ENCODE measurements at places on chromosomes 7 and 10.
A peak's percentile ranks its signal among the peaks of the same experiment; 100 is the strongest.

DNA sequence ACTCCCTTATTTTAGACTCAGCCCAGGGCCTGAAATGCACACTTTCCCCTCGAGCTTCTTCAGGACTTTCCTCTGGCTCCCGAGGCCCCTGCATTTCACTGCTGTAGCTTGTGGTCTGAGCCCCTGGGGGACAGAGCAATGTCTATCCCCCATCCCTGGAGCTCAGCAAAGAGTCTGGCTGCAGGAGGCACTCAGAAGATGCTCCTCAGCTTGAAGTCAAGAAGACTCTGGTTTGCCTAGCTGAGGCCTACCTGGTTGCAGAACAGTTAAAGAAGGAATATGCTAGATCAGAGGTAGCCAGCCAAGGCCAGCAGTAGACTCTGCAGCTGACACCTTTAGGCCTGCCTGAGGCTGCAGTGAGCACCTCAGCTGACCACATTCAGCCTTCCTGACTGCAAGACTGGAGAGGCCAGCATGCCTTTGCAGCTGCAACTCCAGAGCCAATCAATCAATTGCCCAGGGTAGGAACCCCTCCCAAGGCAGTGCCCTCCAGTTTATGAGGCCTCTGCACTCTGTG lies 36.9 kb upstream of the IKZF1 start:
- no peak for DNase-seq

- DNase-seq: no peak
Measured at GRCh38 chr7:94939395-94939794, 32.0 kb downstream of the PPP1R9A start.

GRCh38 chr10:132538790-132539421 lies 1.3 kb downstream of the INPP5A start:
- peak; percentile 25 for DNase-seq

DNA sequence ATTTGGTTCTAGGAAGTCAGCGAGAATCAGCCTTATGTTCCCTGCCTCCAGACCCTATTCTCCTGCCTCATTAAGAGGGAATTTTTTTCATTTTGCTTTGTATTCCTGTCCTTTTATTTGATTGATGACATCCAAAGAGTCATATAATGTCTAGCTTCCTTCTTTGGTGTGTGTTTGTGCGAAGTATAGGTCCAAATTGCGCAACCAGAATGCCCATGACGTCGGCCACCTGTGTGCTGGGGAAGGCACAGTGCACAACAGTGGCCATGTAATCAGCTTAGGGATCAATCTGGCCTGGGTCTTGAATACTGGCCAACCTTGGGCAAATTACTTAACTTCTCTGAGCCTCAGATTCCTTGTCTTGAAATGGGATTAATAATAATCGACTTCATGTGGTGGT lies 206.2 kb downstream of the VTI1A start:
- DNase-seq: no peak

DNA sequence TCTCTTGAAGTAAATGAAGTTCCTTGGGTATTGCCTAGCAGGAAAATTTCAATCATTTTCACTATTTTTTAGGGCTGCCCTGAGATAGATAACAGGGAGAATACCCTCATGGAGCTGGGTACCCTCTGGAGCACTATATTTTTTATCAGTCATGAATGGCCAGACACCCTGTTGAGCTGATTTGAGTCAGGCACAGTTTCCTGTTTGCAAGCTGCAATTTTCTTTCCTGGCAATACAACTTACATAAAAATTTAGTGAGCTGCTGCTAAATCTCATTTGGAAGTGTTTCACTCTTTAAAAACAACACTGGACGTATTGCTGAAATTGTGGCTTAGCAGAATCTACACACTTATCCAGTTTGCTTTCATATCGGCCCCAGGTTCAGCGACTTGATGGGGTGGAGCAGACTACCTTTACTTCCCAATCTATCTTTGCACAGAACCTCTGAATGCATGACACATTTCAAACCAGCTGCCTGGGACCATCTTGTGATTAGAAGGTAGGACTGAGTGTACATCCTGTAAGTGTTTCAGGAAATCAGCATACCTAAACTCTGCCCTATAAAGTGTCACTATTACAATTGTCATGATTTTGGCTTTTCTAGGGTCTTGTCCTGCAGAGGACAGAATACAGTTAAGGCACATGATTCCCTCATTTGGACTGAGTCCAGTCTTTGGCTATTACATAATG lies 125.7 kb upstream of the FAM3C start:
- DNase-seq: peak; percentile 5

GRCh38 chr10:128914681-128915080 lies 552.4 kb upstream of the MGMT start:
- DNase-seq: peak; percentile 70

GRCh38 chr10:91779011-91779605 lies 19.1 kb upstream of the TNKS2 start:
- DNase-seq: no peak

DNA sequence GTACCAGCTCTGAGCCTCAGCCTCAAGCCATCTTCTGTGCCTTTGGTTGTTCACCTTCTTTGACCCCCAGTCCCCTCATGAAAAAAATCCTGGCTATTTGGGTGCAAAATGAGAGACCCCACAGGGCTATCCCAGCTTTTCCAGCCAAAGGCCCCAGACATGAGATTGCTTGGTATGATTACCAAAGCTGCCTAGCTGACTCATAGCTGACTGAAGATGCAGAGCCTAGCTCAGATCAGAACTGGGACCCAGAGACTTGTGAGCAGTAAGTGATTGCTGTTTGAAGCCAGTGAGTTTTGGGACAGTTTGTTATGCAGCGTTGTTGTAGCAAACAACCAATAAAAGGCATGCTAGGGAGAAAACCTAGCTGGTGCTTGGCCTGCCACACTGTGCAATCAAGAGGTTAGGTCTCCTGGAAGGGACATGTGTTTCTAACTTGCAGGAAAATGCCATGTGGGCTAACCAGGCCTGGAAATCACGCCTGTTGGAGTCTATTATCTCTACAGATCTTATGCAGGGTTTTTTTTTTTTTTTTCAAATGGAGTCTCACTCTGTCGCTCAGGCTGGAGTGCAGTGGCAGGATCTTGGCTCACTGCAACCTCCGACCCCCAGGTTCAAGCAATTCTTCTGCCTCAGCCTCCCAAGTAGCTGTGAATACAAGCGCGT lies 48.0 kb upstream of the DAGLB start:
- no peak for DNase-seq

GRCh38 chr7:104650991-104651640 lies 322.7 kb downstream of the LHFPL3 start:
- peak; percentile 69 for DNase-seq

GRCh38 chr7:48421357-48421756 lies 250.1 kb downstream of the ABCA13 start:
- DNase-seq: no peak

DNA sequence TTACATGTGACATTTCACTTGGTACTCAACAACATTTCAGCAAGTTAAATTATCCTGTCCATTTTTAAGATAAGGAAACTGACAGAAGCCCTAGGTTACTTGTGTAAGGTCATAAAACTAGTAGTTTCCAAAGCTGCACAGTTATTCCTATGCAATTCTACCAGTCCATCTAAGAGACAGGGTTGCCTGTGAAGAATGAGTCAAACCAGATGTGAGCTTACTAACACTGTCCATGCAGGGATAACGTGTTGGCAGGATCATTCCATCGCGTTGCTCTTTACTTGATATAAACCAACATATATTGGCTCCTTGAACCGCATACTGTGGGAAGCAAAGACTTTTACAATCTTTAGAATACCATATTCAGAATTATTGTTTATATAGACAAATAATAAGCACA lies 280.9 kb upstream of the HGF start:
- no peak for DNase-seq

- DNase-seq: no peak
Measured at GRCh38 chr10:1160561-1161314, 104.6 kb downstream of the WDR37 start.

GRCh38 chr10:79904671-79905321 lies 44.1 kb downstream of the SFTPD start:
- DNase-seq: peak; percentile 51

DNA sequence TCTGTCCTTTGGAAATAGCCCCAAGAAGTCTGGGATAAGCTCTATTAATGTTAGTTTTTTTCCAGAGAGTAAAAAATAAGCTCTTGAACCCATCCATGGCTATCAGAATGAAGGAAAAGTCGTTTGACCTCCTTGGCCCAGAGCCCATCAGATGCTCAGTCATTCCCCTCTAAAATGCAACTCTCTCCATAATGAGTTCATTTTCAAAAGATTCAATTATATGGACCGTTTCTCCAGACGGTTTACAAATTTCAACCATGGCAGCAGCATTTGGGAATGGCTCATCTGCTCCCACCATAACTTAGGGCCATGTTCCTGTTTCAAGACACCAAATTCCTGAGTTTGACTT lies 220.0 kb downstream of the PTPRN2 start:
- peak; percentile 2 for DNase-seq

GRCh38 chr7:98733036-98733435 lies 116.0 kb downstream of the NPTX2 start:
- peak; percentile 2 for DNase-seq

GRCh38 chr7:105136221-105136620 lies 122.2 kb downstream of the KMT2E start:
- no peak for DNase-seq

DNA sequence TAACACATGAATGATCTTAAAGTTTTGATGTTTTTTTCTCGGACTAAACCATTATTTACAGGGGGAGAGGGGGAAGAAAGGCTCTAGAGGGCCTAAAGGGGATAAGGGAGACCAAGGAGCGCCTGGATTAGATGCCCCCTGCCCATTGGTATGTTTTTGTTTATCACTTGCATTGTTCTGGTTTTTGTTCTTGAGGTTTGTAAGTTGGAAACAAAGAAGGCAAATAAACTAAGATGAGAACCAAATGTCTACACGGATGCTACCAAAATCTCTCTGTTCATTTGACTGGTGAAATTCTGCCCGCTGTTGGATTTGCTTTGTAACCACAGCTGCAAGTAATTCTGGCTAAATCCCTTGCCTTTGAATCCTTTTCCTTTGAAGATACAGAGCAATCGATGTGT lies 99.8 kb upstream of the MACROH2A2 start:
- DNase-seq: no peak

- no peak for DNase-seq
Measured at GRCh38 chr10:9992661-9993060, 1025.0 kb upstream of the CELF2 start.

DNA sequence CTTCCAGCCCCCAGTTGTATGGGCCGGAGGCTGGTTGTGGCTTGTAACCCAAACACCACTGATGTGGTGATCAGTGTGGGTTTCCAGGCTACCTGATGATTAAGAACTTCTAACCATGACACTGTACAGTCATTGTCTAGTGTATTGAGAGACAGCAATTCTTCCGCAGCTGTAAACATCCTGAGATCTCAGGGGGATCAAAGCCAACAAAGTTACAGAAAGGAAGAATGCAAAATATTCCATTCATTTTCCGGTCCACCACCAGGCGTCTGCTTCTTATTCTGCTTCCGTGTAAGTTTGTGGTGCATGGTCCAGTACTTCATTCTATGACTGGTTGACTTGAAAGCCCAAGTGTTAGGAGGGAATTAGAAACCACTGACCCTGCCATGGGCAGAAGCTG lies 10.3 kb upstream of the GLI3 start:
- DNase-seq: no peak

DNA sequence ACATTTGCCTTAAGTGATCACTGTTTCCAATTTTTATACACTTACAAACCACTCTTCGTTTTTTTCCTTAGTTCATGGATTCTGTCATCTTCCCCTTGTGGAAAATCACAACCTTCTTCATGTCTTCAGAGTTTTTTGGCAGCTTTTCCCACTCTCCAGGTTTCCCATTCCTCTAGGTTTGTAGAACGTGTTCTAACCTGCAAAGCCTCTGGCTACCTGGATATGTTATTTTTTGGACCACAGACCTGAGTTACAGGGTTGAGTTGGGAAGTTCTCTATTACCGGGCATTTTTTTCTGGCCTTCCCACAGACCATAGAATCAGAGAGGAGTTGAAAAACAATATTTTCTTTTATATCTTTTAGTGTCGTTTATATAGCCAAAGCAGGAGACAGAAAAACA lies 30.2 kb downstream of the NRG3 start:
- no peak for DNase-seq

DNA sequence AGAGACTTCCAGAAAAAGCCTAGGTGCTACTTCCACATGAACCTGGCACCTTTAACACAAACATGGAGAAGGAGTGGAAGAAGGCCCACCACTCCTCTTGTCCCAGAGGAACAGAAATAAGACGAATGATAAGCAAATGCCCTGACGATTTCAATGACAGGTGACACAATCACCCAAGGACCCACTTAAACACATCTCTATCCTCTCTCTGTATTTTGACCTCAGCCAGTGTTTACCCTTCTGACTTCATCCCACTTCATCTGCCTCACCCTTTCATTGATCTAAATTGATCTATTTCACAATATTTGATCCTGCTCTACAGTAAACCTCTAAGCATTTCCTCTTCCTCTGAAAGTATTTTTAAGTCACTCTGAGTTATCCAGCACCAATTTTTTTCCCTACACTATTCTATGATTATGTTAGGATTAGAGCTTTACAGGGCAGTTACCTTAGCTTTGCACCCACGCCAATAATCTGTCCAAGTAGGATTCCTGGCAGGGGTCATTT lies 9.1 kb downstream of the GOT1 start:
- DNase-seq: no peak

- DNase-seq: peak; percentile 77
Measured at GRCh38 chr7:48183370-48183743, 12.1 kb downstream of the ABCA13 start.

DNA sequence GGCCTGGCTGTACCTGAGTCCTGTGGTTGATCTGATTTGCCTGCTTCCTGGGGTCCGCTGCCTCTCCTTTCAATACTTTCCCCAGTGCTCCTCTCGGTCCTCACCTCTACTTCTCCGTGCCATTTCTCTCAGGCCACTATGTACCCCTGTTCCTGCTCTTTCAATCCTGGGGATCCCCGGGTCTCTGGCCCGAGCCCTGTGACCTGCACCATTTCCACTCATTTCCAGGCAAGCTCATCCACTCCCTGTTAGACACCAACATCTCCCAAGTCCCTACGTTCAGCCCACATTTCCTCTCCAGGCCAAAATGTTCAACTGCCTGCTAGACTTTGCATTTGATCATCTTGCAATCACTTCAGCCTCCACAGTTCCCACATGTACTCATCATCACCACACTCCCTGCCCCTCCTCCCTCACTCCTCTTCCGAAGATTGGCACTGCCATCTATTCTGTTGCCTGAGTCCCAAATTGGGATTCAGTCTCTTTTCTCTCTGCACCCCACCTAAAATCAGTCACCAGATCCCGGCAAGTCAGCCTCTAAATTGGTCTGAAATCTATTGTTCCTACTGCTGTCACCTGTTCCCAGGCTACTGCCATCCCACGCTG lies 34.4 kb upstream of the ZMIZ1 start:
- no peak for DNase-seq

GRCh38 chr10:51439645-51440044 lies 259.8 kb downstream of the CSTF2T start:
- DNase-seq: no peak
